ENCODE measurements at places on chromosomes 3 and 15.

DNA sequence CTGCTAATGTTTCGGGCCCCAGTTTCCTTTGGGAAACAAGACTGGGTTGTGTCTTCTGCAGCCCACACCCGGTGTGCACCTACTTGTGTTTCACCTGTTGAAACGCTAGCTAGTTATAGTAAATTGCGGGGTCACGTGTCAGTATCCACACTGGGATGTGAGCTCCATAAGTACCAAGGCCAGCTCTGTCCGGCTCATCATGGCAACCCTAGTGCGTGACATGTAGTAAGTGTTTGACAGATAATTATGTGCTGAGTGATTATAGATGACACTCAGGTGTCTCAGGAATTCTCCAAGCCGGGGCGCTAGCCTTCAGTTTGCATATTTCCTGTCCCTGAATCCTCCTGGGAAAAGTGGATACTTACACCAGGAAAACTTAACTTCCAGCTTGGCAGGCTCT is 12.8 kb downstream of the APOD start:
- DNase-seq: no peak

DNA sequence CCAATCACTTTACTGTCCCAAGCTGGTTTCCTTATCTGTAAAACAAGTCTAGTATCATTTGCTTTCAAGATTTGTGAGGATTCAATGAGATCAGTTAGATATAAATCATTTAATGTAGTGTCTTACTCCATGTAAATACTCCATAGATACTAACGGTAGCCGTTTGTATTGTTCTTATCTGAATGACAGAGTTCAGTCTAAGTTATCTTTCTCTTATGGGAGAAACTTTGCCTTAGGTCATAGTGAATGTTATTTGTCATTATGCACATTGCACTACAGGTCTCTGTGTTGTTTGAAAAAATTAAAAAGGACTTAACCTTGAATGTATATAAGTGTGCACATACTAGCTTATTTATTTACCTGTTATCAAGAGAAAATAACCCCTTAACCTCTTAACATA is 44.7 kb downstream of the MBNL1 start:
- no peak for DNase-seq

DNA sequence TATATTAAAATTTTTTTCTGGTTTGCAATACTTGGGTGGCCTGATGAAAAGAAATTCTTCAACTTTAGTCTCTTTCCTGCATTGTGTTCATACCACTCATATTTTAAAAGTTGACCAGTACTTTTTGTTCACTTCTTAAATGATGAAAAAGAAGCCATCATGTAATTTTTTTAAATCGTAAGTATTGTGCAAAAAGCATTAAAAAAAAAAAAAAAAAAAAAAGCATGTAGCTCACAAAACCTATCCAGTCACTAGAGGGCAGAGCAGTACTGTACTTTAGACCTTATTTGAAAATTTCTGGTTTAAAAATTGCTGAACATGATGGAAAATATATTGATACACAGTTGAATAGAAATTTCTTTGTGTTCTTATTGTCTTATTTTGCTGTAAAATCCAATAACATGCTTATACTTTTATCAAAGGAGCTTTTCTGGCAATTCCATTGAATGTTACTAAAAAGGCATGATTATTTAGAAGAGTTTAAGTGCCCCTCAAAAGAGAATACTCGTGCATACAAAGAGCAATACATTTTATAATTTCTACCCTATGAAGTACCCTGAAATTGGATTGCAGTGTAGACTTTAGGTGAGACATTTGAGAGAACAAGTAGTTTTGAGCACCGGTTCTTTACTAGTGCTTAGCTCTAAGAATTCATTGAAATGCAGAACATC is 137.7 kb downstream of the BBX start:
- no peak for DNase-seq

DNA sequence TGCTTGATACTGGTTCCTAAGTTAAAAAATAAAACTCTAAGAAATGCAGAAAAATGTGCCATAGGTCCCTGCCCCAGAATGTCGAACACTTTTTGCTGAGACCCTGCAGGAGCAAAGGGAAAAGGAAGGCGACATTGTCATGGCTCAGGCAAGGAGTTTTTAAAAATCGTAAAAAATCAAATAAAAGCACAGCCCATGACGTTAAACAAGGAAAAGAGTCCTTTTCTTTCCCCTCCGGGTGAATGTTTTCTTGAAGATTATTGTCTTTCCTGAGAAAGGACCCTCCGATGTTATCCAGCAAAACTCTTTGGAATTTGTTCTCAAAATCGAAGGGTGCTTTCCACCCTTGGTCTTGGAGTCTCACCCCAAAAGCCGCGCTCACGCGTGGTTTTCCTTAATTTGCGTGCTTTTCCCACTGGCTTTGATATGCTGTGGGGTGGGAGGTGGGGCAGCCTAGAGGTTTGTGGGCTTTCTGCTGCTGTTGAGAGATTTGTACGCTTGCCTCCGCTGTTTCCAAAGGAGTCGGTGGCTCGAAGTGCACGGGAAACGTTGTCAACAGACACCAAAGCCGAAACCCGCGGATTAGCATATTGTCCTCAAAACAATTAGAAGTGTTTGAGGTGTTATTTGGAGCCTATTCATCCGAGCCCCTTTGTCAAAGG is 2.9 kb downstream of the SOX14 start:
- DNase-seq: no peak

- DNase-seq: no peak
Measured at GRCh38 chr15:74144153-74144775, 13.9 kb downstream of the ISLR2 start.

DNA sequence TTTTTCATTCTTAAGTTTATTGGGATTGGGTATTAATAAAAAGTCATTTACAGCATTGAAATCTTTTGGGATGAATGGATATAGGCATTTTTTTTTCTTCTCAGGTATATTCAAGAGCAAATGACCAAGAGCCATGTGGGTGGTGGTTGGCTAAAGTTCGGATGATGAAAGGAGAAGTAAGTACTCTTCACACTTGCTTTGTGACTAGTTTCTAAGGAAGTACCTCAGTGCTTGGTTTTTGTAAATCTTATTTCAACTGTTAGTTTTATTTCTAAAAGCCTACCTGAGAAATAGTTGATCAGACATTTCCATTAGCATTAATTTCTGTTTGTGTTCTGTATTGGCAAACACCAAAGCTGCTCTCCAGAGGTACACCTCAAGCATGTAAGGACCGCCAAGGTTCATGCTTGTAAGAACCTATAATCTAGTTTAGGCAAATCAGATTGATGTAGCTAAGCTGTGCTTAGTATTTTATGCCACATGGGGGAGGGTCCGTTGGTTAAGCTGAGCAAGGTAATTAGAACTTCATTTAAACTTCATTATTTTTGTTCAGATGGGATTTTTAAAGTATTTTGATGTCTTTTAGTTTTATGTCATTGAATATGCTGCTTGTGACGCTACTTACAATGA is 35.4 kb downstream of the FXR1 start:
- DNase-seq: no peak

DNA sequence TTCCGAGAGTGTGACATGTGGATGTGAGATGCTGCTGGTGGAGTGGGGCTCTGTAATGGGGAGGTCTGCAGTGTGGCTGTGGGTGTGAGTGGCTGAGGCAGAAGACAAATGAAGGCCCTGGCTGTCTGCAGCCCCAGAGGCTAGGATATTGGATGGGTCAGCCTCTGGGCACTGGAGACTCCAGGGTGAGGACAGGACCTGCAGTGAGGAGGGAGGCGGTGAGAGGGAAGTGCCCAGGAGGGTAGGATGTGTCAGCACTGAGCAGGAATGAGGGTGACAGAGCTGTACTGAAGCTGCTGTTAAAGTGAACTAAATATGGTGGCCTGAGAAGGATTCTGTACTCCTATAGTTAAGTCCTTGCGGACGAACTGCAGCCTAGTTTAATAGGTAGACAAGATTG is 27.3 kb upstream of the PXYLP1 start:
- DNase-seq: no peak

GRCh38 chr15:97718509-97718908 is 242.0 kb upstream of the ARRDC4 start:
- no peak for DNase-seq
